Ureter (tissue), 1 donor: ENCODE measurements at places on chromosomes 4 and X.
A peak's percentile ranks its signal among the peaks of the same experiment; 100 is the strongest.

DNA sequence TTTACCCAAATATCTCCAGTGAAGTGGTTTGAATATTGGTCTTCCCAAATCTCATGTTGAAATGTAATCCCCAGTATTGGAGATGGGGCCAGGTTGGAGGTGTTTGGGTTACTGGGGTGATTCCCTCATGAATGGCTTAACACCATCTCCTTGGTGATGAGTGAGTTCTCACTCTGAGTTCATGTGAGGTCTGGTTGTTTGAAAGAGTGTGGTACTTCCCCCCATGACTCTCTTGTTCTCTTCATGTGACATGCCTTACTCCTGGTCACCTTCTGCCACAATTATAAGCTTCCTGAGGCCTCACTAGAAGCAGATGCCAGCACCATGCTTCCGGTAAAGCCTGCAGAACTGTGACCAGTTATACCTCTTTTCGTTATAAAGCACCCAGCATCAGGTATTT lies 32.9 kb upstream of the OTUD4 start:
- DNase-seq: no peak

GRCh38 chr4:182494103-182494502 lies 250.9 kb downstream of the TENM3 start:
- DNase-seq: no peak

- no peak for DNase-seq
Observed at GRCh38 chr4:146401274-146401673, 120.5 kb downstream of the SLC10A7 start.

DNA sequence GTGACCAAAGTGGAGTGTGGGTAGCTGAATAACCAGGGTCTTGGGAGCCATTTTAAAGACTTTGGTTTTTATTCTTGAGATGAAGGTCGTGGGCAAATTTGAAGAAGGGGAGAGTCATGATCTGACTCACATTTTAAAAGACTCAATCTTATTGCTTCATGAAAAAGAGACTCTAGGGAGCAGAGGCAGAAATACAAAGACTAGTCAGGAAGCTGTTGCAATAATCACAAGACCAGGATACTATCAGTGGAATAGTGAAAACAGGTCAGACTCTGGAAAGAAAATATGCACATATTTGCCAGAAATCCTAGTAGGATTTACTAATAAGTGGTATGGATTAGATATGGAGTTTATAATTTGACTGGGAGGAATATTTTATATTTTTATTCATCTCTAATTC lies 448.4 kb downstream of the RAPGEF2 start:
- DNase-seq: no peak

GRCh38 chr4:139919521-139919920 lies 234.5 kb downstream of the MAML3 start:
- DNase-seq: no peak

- no peak for DNase-seq
Observed at GRCh38 chr4:167492007-167492406, 257.7 kb upstream of the SPOCK3 start.

DNA sequence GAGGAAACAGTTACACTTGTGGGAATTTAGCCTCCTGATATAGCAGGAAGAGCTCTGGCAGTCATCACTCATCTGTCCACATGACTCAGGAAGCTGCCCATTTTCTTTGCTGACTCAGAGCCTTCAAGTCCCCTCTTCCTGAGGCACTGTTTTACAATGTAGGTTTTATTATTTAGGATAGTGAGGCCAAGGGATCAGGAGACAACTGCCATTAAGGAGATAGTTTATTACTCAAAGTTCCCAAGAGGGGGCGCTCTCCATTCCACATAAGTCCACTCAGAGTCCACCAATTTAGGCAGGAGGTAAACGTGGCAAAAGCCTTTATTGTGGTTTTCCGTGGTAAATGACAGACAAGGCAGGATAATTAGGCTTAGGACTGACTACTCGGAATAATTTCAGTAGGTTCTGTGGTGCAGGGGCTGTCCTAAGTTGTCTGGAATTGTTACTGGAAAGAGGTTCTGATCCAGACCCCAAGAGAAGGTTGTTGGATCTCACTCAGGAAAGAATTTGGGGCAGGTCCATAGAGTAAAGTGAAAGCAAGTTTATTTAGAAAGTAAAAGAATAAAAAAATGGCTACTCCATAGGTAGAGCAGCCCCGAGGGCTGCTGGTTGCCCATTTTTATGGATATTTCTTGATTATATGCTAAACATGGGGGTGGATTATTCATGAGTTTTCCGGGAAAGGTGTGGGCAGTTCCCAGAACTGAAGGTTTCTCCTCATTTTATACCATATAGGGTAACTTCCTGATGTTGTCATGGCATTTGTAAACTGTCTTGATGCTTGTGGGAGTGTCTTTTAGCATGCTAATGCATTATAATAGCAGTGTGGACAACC lies 96.0 kb upstream of the RAB40AL start:
- DNase-seq: no peak

- no peak for DNase-seq
Observed at GRCh38 chrX:11757397-11757718, 679 bp upstream of the MSL3 start.

DNA sequence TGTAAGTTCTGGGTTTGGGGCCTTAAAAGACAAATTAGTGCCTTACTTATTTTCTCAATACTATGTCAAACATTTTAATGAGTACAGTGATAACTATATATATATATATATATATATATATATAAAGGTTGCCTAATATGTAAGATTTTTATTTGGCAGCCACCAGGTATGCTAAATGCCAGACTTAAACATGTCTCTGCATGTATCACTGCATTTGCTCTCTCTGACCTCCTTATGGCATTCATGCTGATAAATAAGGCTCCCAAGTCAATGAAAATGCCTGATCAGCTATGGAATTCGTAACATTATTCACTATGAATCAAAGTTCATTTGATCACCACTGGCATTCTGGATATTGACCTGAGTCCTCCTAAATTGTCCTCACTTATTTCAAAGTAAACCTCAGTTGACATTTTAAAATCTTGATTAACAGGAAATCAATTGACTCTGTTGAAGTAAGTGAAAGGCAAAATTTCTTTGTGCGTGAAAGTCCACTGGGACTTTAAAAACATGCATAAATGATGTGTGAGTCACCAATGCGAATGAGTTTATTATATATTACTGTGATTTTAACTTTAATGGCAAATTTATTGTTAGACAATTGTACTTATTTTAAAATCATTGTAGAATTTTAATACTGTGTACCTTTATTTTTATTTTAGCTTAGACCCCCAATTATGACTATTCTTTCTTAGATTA lies 29.2 kb upstream of the AREG start:
- DNase-seq: no peak

DNA sequence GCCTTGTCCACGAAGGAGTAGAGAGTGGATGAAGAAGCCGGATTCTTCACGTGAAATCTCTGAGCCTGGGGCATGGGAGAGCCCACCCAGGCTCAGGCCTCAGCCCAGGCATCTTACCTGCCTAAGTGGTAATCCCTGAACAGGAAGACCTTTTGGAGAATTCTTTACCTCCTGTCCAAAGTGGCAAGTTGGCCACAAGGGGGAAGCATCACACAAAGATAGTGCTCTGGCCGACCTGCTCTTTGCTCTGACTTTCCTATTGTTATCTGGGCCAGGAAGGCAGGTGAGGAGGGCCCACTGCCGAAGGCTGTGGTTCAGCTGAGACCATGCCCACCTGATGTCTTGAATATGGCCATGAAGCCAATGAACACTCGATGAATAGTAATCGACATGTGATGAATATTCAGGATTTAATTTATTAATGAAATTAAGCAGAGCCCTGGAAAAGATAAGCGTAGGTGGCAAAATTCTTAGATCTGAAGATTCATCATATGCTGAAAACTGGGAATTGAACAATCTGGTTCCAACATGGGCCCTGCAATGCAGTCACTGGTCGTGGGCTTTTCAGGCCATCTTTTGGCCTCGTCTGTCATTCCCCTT lies 93.8 kb downstream of the PDGFRA start:
- peak; percentile 74 for DNase-seq

DNA sequence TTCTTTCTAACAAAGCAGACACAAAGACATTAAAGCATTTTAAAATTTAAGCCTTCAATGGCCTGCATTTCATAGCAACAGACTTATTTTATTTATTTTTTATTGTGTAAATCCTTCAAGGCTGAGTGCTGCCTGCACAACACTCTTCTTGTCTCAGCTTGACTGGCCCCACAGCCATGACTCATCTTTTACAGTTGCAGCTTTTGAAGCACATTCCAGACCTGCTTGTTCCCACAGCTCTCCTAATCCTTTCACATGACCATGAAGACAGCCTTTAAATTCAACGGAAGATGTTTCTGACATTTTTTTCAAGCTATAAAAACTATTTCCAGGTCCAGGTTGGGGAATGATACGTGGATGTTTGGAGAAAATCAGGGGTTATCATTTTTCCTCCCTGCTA lies 276.9 kb upstream of the TACR3 start:
- DNase-seq: peak; percentile 62

DNA sequence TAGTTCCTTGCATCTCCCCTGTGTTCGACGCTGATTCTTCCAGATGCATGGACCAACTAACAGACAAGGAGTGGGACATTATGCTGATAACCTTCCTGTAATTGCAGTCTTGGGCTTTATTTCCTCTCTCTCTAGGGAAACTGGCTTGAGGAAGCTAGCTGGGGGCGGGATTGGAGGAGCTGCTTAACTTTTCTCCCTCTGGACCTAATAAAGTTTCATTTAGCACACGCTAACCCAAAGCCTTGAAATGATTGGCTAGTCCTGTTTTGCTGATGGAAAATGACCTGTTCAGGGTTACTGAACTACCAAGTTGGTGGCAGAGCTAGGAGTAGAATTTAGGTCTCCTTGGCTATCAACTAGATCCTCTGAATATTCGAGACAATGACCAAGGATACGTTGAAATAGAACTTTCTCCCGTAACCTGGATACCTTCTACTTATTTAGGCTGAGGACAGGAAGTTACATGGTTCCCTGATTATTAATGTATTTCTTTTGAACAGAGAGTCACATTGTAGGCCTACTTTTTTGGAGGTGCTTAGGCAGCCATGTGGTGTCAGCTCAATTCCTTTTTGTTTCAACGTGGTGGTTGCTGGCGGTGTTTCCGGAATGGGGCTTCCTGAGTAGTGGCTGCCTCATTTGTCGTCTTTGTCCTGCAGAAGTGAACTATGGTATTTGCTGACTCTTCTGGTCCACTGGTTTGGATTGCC lies 2.0 kb downstream of the PGK1 start:
- no peak for DNase-seq

DNA sequence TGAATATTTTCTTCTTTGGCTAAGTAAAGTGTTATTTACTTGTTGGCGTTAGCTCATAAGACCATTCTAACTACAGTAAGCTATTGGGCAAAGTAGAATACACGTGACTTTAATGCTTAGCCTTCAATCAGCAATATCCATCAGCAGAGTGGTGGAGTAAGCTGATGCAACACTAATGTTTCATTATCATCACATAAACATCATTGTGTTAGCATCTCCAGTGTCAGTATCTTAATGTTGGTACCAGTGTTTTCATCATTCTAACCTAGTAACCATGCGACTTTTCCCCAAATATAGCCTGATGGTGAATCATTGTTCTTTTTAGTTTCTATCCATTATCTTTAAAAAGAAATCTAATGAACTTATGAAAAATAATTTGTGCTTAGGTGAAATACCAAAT lies 48.5 kb downstream of the APOOL start:
- DNase-seq: no peak

DNA sequence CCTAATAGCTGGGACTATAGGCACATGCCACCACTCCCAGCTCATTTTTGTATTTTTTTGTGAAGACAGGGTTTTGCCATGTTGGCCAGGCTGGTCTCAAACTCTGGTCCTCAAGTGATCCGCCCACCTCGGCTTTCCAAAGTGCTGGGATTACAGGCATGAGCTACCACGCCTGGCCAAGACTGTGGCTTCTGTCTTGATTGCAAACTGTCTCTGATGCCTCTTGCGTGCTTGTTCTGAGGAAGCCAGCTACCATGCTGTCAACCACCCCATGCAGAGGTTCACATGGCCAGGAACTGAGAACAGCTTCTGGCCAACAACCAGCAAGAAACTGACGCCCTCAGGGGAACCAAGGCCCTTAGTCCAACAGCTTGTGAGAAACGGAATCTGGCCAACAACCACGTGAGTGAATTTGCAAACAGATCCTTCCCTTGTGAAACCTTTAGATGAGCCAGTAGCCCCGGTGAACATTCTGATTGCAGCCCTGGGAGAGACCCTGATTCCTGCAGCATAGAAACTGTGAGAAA lies 71.2 kb downstream of the SUPT20HL2 start:
- DNase-seq: peak; percentile 61

- no peak for DNase-seq
Observed at GRCh38 chr4:32254216-32254615, 1534.0 kb downstream of the PCDH7 start.

- DNase-seq: no peak
Observed at GRCh38 chrX:66018585-66019309, 21.1 kb downstream of the VSIG4 start.

GRCh38 chr4:20109391-20109790 lies 142.3 kb upstream of the SLIT2 start:
- DNase-seq: no peak

GRCh38 chr4:84726356-84726755 lies 143.4 kb downstream of the CDS1 start:
- no peak for DNase-seq

DNA sequence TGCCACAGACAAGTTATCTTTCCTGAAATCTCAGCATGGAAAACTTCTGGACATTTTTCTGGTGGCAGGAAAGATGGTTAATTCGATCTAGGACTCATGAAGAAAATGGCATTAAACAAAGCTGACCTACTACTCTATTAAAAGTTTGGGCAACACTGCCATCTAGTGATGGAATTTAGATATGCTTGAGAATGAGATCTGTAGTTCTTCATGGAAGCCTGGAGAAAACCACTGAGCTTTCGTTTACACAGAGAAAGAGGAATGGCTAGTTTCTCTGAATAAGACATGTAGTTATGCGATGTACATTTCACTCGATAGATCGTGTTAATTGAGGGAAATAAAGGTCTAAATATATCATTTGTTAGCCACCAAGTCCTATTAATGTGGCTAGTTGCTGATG lies 51.7 kb upstream of the CHRDL1 start:
- DNase-seq: no peak

- no peak for DNase-seq
Observed at GRCh38 chrX:119230850-119231249, 5.2 kb upstream of the PGRMC1 start.

DNA sequence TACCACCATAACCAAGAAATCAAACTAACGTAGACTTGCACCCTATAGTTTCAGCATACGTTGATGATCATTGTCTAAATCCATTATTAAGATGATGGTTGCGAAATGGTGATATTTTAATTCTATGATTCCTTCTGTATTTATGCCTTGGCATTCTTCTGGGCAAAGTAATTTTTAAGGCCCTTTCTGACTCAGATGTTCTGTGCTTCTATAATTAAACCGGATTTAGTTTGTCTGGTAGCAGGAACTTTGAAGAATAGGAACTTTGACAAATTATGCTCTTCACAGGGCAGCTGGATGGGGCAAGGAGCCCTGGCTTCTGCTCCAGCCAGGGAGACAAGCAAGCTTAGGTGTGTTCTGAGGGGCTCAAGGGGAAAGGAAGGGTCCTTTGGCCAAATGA lies 23.8 kb upstream of the PLAC1 start:
- no peak for DNase-seq

GRCh38 chrX:13700380-13700779 lies 11.5 kb downstream of the RAB9A start:
- DNase-seq: no peak
